ENCODE measurements at places on chromosomes 13 and 19.

DNA sequence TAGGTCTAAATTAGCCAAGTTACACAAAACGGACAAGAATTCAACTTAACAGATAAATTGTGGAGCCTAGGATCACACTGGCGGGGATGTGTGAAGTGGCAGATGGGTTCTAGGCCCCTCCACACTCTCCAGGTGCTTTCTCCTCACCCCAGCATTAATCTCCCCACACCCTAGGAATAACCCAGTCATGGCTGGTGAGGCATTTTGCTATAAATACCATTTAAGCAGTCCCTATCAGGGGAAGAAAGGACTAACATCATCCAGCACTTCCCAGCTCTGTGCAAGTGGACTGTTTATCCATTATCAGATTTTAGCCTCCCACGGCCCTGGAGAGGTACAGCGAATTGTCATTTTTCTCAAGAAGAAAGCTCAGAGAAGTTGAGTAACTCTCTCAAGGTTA is 154.9 kb downstream of the NUFIP1 start:
- DNase-seq: no peak

GRCh38 chr19:51219971-51220370 is 4.9 kb upstream of the CD33 start:
- DNase-seq: no peak

DNA sequence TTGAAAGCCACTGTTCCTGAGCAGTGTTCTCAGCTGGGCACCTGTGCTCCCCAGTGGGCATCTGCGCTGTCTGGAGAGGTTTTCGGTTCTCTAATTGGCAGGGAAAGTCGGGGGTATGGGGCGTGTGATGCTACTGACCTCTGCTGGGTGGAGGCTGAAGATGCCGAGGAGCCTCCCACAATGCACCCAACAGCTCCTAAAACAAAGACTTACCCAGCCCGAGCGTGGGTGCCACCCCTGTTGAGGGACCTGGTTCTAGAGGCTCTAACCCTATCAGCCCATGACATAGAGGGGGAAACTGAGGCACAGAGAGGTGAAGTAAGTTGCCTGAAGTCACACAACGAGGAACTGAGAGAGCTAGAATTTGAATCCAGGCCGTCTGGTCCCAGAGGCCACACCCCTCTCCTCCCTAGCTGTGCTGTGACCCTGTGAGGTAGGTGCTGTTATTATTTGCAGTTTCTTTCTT is 2.3 kb downstream of the SPACA4 start:
- peak; percentile 38 for DNase-seq

DNA sequence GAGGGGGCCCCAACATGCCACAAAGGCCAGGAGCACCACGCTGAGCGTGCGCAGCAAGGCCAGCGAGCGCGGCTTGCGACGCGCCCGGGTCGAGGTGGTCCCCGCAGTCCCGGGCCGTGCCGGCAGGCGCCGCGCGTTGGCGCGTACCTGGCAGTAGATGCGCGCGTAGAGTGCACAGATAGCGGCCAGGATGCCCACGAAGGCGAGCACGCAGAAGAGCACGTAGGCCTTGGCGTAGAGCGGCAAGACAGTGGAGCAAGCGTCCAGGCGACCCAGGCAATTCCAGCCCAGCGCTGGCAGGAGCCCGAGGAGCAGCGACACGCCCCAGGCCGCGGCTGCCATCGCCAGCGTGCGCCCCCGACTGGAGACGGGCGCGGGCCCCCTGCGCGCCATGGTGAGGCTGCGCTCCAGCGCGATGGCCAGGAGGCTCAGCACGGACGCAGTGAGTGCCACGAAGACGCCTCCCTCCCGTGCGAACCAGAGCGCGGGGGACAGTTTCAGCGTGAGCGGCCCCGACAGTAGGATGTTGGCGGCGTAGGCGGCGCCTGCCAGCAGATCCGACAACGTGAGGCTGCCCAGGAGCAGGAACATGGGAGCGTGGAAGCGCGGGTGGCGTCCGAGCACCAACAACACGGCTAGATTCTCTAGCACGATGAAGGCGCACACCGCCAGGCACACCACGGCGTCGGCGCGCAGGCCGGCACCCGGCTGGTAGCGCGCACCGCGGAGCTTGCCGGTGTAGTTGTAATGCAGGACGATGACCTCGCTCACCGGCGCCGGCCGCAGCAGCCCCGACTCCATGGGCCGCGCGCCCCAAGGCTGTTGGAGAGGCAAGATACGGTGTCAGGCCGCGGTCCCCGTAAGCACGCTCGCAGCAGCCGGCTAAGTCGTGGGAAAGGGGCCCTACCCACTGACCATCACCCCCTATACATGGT is 2.8 kb downstream of the S1PR5 start:
- DNase-seq: peak; percentile 53

DNA sequence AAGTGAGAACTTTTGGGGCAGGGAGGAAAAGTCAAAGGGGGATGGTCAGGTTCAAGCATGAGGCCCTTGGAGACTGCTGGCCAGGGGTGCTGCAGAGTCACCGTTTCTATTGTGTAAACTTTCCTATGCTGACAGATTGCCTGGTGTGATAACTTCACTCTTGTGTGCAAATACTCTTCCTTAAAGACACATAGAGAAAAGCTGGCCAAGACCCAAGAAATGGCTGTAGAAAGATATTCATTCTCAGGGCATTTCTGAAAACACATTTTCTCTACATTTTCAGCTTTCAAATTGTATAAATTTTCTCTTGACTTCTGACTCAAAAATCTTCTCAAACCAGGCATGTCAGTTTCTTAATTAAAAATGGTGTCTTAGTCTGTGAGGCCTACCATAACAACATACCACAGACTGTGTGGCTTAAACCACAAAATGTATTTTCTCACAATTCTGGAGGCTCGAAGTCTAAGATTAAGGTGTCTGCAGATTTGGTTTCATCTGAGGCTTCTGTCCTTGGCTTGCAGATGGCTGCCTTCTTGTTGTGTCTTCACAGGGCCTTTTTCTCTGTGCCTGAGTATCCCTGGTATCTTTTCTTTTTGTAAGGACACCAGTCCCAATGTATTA is 304.5 kb downstream of the KCNRG start:
- DNase-seq: no peak

- DNase-seq: no peak
These were observed 13.9 kb downstream of the TSKS start for GRCh38 chr19:49749055-49749716.

DNA sequence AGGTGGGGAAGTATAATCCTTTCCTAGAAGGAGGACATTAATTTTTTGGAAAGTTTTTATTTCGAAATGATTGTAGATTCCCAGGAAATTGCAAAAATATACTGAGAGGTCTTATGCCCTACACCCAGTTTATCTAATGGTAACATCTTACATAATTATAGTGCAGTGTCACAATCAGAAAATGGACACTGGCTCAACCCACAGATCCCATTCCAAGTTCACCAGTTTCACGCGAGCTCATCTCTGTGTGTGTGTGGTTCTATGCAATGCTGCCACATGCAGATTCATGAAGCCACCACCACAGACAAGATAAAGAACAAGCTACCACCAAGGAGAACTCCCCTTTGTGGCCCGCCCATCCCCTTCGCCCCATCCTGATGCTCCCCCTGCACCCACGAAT is 24.4 kb downstream of the IL17D start:
- no peak for DNase-seq

GRCh38 chr13:106210324-106210723 is 325.1 kb downstream of the EFNB2 start:
- no peak for DNase-seq

Data from stimulated activated CD4-positive, alpha-beta T cell treated with anti-CD3 and anti-CD28 coated beads, Interleukin-4, amount 100 ng/mL, for 1 hour (primary cell).